ENCODE measurements at places on chromosomes 3 and 15.

- H3K27ac ChIP-seq = peak within 1 kb of the TSS; percentile 73
- peak within 1 kb of the TSS; percentile 1 for H3K4me3 ChIP-seq
- H3K27me3 ChIP-seq = no peaks in the 10 kb centered on the region
- peaks cover 37% of the 10 kb centered on the region for H3K4me1 ChIP-seq
- peak; percentile 55 for DNase-seq
- no peaks in the 10 kb centered on the region for H3K36me3 ChIP-seq
Measured at GRCh38 chr3:15797642-15798303, at the start of gene ANKRD28. Gene ANKRD28 (minus strand): TSS chr3:15797979. CDS start chr3:15796521, 1,458 bp downstream.

- H3K4me1 ChIP-seq = no peaks in the 10 kb centered on the region
- no peaks in the 10 kb centered on the region for H3K36me3 ChIP-seq
- H3K27me3 ChIP-seq = no peaks in the 10 kb centered on the region
- peak; percentile 46 for DNase-seq
- H3K27ac ChIP-seq = no peak overlapping the region
- H3K4me3 ChIP-seq = no peak overlapping the region
Measured at GRCh38 chr15:69576035-69576526, 123.5 kb downstream of the RPLP1 start.

DNA sequence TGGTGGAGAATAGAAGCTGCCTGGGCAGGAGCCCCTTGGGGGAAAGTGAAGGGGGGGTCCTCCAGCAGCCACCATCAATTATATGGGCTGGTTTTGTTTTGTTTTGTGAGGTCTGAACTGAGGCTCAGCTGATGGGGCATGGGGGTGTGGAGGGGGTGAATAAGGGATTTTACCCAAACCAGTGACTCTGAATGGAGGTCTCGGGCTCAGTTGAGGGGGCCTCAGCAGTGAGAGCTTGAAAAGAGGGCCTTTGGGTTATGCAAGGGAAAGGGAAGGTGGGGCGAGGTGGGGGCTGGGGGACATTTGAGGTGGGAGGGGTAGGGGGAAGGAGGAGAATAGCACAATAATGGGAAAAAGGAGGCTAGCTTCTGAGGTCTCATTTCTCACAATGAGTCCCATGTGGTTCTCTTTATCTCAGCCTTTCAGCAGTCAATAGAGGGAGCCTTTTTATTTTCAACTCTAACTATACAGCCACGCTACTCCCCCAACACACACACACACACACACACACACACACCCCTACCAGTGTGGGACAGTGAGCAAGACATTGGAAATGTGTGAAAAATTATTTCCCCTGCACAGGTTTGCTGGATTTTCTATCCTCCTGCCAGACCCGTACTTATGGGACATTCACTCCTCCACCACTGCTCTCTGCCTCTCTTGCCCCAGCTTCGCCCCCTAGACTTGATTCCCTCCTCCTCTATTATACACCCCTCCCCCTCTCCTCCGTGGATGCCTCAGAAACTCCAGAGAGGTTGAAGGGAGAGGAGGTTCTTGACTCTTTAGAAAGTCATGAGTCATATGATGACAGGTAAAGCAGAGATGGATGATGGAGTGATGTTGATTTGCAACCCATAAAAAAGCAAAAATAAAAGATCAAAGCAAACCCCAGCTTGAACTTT, 96.0 kb downstream of the GTPBP8 start:
- peak; percentile 48 for DNase-seq
- H3K4me1 ChIP-seq = peaks cover 11% of the 10 kb centered on the region
- no peak overlapping the region for H3K27ac ChIP-seq
- H3K36me3 ChIP-seq = no peaks in the 10 kb centered on the region

- H3K4me1 ChIP-seq = peaks cover 45% of the 10 kb centered on the region
- H3K36me3 ChIP-seq = no peaks in the 10 kb centered on the region
- H3K27ac ChIP-seq = no peak overlapping the region
- no peaks in the 10 kb centered on the region for H3K27me3 ChIP-seq
- no peak overlapping the region for H3K4me3 ChIP-seq
Measured at GRCh38 chr15:68203486-68203885, 1.6 kb downstream of the CALML4 start.

GRCh38 chr15:31342781-31343626, 16.4 kb downstream of the KLF13 start:
- H3K4me1 ChIP-seq = peaks cover 4% of the 10 kb centered on the region
- H3K27me3 ChIP-seq = no peaks in the 10 kb centered on the region
- no peak overlapping the region for H3K27ac ChIP-seq
- peak; percentile 56 for DNase-seq
- H3K36me3 ChIP-seq = no peaks in the 10 kb centered on the region

DNA sequence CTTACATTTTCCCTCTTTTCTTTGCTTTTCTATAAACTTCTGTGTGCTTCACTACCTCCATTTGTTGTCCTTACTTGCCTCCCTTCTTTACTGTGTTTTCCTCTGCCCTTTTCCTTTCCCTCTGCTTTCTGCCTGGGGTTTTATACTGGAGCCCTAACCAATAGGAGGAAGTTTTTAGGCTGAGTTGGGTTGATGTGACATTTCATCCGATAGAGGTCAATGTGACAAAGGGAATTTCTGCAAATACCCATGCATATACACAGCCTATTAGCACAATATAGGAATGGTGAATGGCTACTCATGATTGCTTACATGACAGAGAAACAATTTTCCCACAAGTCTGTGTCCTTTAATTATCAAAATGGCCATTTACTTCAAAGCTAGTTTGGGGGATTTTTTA, 153.0 kb upstream of the ARPP21 start:
- peak; percentile 11 for DNase-seq
- H3K27me3 ChIP-seq = no peaks in the 10 kb centered on the region
- no peak overlapping the region for H3K4me3 ChIP-seq
- no peak overlapping the region for H3K27ac ChIP-seq
- no peaks in the 10 kb centered on the region for H3K36me3 ChIP-seq

GRCh38 chr15:42100021-42100800, 5.8 kb upstream of the PLA2G4D start:
- no peaks in the 10 kb centered on the region for H3K36me3 ChIP-seq
- H3K4me3 ChIP-seq = no peak overlapping the region
- no peaks in the 10 kb centered on the region for H3K4me1 ChIP-seq

GRCh38 chr3:45199837-45200648, 26.0 kb downstream of the TMEM158 start:
- H3K36me3 ChIP-seq = no peaks in the 10 kb centered on the region
- peak; percentile 41 for DNase-seq
- no peaks in the 10 kb centered on the region for H3K27me3 ChIP-seq
- H3K27ac ChIP-seq = no peak overlapping the region

GRCh38 chr3:61114316-61114953, 136.8 kb downstream of the FHIT start:
- H3K36me3 ChIP-seq = no peaks in the 10 kb centered on the region
- H3K4me1 ChIP-seq = no peaks in the 10 kb centered on the region
- no peak overlapping the region for H3K4me3 ChIP-seq
- no peaks in the 10 kb centered on the region for H3K27me3 ChIP-seq
- H3K27ac ChIP-seq = no peak overlapping the region

DNA sequence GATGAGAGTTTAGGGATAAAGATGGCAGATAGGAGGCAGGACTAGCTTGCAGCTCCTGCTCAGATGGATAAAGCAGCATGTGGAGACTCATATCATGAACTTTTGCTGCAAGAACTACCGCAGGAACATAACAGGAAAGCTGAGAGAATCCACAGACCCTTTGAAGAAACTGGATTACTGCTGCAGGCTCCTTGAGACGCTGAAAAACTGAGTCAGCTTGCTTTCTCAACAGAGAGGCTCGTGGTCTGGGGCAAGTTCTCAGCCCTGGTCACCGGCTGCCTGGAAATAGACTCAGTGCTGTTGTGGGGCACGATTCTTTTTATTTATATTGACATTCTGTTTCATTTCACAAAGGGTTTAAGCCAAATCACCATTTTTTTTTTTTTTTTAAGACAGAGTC, 28.8 kb upstream of the TRIM59 start:
- no peaks in the 10 kb centered on the region for H3K36me3 ChIP-seq
- H3K27me3 ChIP-seq = no peaks in the 10 kb centered on the region
- no peak overlapping the region for H3K4me3 ChIP-seq
- H3K27ac ChIP-seq = no peak overlapping the region

- H3K4me1 ChIP-seq = no peaks in the 10 kb centered on the region
- no peaks in the 10 kb centered on the region for H3K27me3 ChIP-seq
- H3K4me3 ChIP-seq = no peak overlapping the region
- no peak overlapping the region for H3K27ac ChIP-seq
Measured at GRCh38 chr3:59316688-59317275, 267.0 kb upstream of the CFAP20DC start.

- H3K27me3 ChIP-seq = no peaks in the 10 kb centered on the region
- no peak overlapping the region for H3K4me3 ChIP-seq
- no peak for DNase-seq
- no peaks in the 10 kb centered on the region for H3K4me1 ChIP-seq
Measured at GRCh38 chr3:101719604-101720185, 4.7 kb upstream of the CEP97 start.

DNA sequence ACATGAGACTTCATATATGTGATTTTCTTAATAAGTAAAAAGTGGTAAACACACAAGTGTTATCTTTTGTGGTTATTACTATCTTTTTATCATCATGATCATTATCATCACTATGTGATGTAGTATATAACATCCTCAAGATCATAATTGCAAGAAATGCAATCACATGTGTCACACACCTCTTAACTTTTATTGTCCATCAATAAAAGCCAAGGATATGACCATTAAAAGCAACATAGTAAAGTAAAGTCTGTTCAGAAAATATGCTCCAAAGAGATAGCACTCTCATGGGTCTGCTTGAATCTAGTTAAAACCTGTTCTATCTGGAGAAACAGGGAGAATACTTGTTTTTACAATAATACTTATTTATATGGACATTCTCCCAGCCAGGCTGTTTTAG, 153.0 kb upstream of the MLF1 start:
- DNase-seq = no peak
- no peak overlapping the region for H3K4me3 ChIP-seq
- no peaks in the 10 kb centered on the region for H3K27me3 ChIP-seq
- 0 out of 2 replicates have a peak, but pooled peaks cover 3% of the 10 kb centered on the region for H3K4me1 ChIP-seq

DNA sequence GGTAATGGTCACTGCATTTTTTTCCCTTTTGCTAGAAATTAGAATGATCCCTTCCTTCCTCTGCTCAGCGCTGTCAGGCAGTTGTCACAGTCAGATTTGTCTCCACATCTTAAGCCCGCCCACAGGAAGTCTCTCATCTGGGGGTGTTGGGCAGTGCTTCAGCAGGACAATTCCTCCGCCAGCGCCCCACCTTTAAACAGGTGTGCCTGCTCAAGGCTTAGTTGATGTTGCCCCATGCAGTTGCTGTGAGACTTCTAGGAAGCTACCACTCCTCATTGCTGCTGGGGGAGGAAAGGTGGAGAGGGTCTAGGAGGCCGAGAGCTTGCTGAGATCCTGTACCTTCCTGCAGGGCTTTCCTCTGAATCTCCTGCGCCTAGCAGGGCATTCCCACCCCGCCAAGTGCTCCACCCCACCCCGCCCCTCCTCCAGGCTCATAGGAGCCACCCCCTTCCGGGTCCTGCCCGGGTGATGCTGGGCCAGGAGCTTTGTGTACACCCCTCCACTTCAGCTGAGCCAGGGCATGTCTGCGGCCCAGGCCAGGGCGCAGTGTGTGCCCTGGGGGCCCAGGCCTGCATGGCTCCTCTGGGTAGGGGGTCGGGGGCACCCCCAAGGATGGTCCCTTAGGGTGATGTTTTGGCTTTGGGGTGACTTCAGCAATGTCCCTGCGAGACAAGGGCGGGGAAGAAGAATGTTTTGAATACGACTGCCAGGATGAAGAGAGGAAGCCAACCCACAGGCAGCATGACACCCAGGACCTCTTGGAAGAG, 68.7 kb downstream of the TRAK1 start:
- no peaks in the 10 kb centered on the region for H3K36me3 ChIP-seq
- H3K4me1 ChIP-seq = peaks cover 27% of the 10 kb centered on the region
- H3K27me3 ChIP-seq = no peaks in the 10 kb centered on the region
- peak overlapping the region; percentile 58 for H3K4me3 ChIP-seq

GRCh38 chr15:74025436-74025835, 30.9 kb downstream of the PML start:
- H3K4me3 ChIP-seq = no peak overlapping the region
- no peak for DNase-seq
- no peaks in the 10 kb centered on the region for H3K36me3 ChIP-seq
- H3K27ac ChIP-seq = no peak overlapping the region

GRCh38 chr3:24224666-24225384, 269.8 kb downstream of the THRB start:
- no peak overlapping the region for H3K4me3 ChIP-seq
- H3K27me3 ChIP-seq = no peaks in the 10 kb centered on the region
- no peak for DNase-seq
- no peak overlapping the region for H3K27ac ChIP-seq
- peaks cover 19% of the 10 kb centered on the region for H3K4me1 ChIP-seq

GRCh38 chr3:100993309-100993708, at the start of gene ABI3BP:
Gene ABI3BP (minus strand): TSS chr3:100993421. CDS start chr3:100993384, 37 bp downstream.
- H3K27ac ChIP-seq = no peak within 1 kb of the TSS
- no peaks in the 10 kb centered on the region for H3K36me3 ChIP-seq
- no peak within 1 kb of the TSS for H3K4me3 ChIP-seq
- no peak for DNase-seq
- no peaks in the 10 kb centered on the region for H3K27me3 ChIP-seq
- no peaks in the 10 kb centered on the region for H3K4me1 ChIP-seq

DNA sequence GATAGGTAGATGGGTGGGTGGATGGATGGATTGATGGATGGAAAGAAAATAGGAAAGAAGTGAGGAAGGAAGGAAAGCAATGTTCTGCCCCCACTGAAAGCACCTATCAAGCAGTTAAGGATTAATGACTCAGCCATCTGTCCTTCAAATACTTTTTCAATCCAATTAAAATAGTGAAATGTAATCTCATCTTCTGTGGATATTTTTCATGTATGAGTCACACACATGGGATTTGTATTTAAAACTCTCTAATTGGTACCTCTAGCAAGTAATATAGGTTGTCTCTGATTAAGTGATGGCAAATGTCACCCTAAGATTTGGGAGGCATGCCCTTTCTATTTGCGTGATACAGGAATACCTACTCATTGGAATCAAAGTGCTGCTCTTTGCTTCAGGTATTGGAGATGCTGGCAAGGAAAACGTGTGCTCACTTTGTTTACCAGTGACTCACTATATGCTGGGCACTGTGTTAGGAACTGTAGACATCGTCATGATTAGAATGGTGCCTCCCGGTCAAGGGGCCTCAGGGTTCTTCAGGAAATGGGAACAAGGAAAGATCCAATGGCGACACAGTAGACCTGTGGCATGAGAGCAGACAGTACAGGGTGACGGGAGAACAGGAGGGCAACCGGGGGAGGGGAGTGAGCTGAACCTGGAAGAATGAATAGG, 230.1 kb downstream of the CLSTN2 start:
- no peaks in the 10 kb centered on the region for H3K4me1 ChIP-seq
- H3K27ac ChIP-seq = no peak overlapping the region
- H3K36me3 ChIP-seq = no peaks in the 10 kb centered on the region
- H3K4me3 ChIP-seq = no peak overlapping the region
- DNase-seq = no peak

- peaks cover 28% of the 10 kb centered on the region for H3K4me1 ChIP-seq
- no peak overlapping the region for H3K27ac ChIP-seq
- no peak for DNase-seq
Measured at GRCh38 chr3:152322756-152323155, 54.0 kb downstream of the MBNL1 start.

- H3K4me3 ChIP-seq = no peak overlapping the region
- no peak overlapping the region for H3K27ac ChIP-seq
- no peak for DNase-seq
Measured at GRCh38 chr15:62240121-62241096, 75.3 kb upstream of the C2CD4B start.
